ENCODE measurements at places on chromosomes 16 and 17.

DNA sequence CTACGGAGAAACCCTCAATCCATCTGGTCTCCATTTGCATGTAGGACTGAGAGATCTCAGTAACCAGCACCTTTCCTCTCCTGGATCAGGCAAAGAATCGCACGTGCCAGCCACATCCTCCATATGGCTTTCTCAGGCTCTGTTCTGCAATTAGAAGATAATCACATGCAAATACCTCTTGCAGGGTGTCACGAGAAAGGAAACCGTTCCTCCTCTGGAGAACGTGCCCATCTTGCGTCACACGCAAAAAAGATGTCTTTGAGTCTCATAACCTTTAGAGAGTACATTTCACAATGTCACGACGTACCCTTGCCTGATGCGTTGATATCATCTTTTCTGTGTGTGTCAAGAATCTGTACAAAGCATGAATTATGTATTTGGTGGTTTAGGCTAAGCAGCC is 36.2 kb upstream of the DNAH17 start:
- DNase-seq, result no peak

DNA sequence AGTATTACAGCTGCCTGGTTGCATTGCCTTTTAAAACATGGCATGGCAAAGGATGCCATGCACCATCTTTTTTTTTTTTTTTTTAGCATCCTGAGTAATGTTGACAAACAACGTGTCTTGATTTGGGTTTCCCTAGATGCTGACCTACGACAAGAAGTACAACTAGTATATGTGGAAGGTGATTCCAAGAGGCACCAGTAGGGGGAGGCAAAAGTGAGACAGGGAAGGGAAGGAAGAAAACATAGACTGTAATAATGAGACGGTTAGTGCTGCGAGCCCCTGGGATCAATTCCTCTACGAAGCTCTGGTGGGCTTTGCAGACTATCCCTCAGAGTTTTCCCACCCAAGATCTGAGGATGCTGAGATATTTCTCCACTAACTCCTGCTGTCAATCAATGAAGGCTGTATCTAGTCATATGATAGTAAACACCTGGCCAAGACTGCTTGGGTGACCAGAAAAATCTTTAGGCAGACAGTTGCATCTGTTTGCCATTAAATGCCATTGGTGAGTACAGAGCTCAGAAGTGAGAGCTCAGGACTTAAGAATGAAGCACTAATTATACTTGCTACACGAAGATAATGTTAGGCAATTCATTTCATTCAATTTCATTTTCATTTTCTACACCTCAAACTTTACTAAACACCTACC is 458.6 kb upstream of the GOT2 start:
- peak; percentile 3 for DNase-seq

DNA sequence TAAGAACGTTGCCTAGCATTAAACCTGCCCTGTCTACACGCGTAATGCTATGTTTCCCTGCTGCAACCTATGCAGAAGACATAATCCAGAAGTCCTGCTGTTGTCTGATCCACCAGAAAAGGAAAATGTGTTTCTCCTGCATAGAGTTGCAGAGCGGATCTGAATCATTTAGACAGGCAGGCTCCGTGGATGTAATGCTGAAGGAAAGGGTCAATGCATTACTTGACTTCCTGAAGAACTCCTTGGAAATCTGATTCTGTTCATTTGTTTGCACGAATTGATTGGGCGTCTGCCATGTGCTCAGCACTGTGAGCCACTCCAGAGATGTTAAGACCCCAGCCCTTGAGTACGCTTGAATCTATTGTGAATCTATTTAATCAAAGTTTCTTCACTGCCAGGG is 83.4 kb downstream of the FOXL1 start:
- DNase-seq, result no peak

GRCh38 chr17:1398028-1398427 is 2.0 kb downstream of the YWHAE start:
- DNase-seq, result no peak

DNA sequence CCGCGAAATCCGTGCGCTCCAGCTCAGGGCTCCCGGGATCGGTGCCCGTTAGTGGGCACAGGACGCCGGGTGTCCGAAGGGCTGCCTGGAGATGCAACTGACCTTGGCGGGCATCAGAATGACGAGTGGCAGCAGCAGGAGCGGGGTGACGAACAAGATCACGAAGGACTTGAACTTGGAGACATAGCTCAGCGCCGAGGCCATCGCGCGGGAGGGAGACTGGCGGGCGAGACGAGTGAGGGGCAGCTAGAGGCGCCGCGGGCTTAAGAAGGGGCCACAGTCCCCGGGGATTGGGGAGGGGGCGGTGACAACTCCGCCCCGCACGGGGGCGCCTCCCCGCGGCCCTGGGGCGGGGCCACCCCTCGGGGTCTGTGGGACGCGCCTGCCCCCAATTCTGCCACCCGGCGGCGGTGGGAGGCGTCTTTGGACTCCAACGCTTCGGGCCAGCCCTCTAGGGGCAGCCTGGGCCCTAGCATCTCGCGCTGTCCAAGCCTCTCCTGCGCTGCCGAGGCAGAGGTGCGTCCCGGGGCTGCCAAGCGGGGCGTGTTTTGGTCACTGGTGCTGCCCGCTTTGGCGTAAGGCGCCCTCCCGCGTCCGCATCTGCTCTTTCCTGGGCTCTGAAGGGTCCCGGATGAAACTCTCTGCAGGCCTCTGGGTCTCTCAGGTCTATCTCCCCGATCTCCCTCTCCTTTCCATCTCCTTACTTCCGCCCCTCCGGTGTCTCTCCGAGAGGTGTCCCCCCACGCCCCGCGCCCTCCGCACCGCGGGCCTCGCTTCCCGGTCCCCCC is at the start of gene SLC13A5:
SLC13A5 (minus strand) TSS at position 240 of the 788 bp plus-strand sequence; CDS start at position 204, 36 bp downstream.
- peak; percentile 16 for DNase-seq

GRCh38 chr16:78516006-78516736 is 416.7 kb downstream of the WWOX start:
- DNase-seq, result no peak

DNA sequence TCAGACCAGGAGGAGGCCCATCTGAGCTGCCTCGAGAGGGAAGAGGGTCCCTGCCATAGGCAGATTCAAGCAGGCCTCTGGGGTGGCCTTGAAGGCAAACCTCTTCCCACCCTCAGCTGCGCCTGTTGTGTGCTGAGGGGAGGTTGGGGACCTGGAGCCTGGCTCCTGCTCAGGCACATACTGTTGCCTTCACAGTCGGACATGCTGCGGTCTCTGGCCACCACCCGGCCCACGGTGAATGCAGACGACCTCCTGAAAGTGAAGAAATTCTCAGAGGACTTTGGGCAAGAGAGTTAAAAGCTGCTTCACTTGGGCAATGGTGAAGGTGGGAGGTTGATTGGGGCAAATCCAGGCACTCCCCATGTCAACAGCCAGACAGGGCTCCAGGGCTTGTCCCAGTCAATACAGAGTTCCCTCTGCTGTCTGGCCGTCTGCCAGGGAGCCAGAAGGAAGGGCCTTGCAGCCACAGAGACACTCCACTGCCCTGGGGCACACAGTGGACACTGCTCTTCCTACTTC is 6.3 kb downstream of the PDF start:
- DNase-seq, result no peak

DNA sequence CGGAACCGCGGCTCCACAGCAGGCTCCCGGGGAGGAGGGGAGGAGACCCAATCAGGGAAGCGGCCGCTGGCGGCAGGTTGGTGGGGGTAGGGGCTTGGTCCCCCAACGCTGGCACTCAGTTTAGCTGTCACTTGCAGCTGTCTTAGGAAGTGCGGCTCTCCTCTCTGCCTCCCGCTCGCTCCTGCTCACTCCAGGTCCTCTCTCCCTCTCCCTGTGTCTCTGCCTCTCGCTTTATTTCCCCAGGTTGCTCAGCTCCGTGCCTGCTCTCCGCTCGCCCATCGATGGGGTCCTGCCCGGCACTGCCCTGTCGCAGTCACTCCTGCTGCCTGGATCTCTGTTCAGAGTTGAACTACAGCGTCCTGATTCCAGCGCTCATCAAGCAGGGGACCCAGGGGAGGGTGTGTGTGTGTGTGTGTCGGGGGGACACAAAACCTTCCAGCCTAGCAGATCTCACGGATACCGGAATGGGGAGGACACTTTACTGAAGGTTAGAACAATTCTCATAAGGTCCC is 145.6 kb downstream of the ENGASE start:
- no peak for DNase-seq

GRCh38 chr17:76473541-76473985 is 6.2 kb downstream of the AANAT start:
- DNase-seq, result peak; percentile 19

- peak; percentile 23 for DNase-seq
Observed at GRCh38 chr17:62807812-62808575, at the start of gene MARCHF10. TSS of gene MARCHF10 (minus strand) at chr17:62808314. CDS start at chr17:62801735, 6,579 bp downstream.

DNA sequence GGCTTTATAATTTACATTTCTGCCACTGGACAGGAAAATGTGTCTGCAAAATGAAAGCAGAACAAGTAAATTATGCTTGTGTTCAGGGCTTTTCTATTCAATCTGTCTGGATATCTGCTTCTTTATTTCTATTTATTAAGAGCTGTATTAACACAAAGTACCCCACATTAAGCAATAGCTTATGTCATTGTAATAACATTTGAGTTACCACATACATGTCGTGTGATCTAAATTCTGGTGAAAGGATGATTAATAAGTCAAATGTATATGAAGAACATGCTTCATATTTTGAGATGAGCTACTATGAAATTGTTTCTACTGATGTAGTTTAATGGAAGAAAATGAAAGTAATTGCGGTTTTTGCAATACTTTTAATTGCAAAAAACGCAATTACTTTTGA is 238.2 kb downstream of the KCNJ2 start:
- no peak for DNase-seq

DNA sequence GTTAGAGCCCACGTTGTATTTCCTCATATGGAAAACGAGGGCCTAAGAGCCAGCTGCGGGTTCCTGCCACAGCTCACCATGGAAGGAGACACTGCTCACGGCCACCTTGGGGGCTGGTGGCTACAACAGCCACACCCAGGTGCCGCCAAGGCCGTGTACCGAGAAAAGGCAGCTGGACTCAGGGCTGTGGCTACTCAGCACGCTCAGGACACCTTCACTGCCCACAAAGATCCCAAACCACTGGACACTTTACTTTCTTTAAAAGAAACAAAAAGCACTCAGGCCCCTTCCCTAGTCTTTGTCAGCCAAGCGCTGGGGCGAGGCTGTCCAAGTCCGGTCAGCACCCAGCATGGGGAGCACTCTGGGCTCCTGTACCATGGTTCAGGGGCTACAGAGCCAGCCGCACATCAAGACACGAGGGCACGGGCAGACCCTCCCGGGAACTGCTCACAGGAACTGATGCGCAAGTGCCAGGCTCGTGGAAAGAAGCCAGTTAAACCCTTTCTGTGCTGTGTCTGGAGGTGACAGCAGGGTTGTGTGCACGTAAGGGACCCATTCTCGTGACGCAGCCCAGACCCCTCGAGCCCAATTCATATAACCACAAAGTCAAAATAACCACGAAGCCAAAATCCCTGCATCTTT is 18.5 kb downstream of the SLC16A3 start:
- no peak for DNase-seq
